ENCODE measurements at places on chromosomes 3 and 15. TPM values are rescaled to one million over a fixed set of nuclear protein-coding genes. Genes with fewer than 3 reads are reported as not detected.

DNA sequence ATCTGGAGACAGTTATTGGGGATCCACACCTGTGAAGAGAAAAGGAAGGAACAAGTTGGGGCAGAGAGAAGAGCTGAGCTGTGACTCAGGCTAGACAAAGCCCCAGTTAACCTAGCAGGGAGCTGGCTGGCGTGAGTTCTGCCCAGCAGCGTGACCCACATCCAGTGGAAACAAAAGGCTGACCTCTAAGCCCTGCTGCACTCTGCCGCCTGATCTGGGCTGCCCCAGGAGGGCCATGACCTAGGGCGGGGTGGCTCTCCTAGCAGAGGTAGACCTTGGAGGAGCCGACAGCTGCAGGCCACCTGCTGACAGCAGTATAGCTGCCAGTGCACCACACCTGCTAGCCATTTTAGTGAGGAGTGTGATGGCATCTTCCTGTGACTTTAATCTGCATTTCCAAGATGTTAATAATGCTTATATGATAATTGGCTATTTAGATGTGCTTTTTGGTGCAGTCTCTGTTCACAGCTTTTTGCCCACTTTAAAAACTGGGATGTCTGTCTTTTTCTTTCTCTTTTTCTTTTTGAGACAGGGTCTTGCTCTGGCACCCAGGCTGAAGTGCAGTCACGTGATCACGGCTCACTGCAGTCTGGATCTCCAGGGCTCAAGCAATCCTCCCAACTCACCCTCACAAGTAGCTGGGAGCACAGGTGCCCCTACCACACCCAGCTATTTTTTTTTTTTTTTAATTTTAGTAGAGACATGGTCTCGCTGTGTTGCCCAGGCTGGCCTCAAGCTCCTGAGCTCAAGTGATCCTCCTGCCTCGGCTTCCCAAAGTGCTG lies 78.1 kb downstream of the LSM3 start:
- no peaks in the 10 kb centered on the region for H3K36me3 ChIP-seq
- peak; percentile 53 for DNase-seq
- no peak overlapping the region for H3K27ac ChIP-seq
- H3K4me3 ChIP-seq = no peak overlapping the region
- H3K4me1 ChIP-seq = no peaks in the 10 kb centered on the region

Gene SLC22A14
- total RNA-seq = 0.49 TPM

Gene CADM2
- 1.3 TPM for total RNA-seq

- H3K27me3 ChIP-seq = no peaks in the 10 kb centered on the region
- H3K27ac ChIP-seq = peak overlapping the region; percentile 84
- no peaks in the 10 kb centered on the region for H3K4me1 ChIP-seq
- peak overlapping the region; percentile 99 for H3K4me3 ChIP-seq
- DNase-seq = peak; percentile 46
- no peaks in the 10 kb centered on the region for H3K36me3 ChIP-seq
Measured at GRCh38 chr15:80694611-80695098, 455 bp upstream of the ABHD17C start.

GRCh38 chr3:174125267-174125824 lies 727.8 kb downstream of the NLGN1 start:
- no peak overlapping the region for H3K27ac ChIP-seq
- DNase-seq = no peak
- H3K4me1 ChIP-seq = peaks cover 7% of the 10 kb centered on the region
- H3K27me3 ChIP-seq = no peaks in the 10 kb centered on the region

- H3K27me3 ChIP-seq = no peaks in the 10 kb centered on the region
- DNase-seq = no peak
- no peak overlapping the region for H3K4me3 ChIP-seq
- H3K27ac ChIP-seq = no peak overlapping the region
Measured at GRCh38 chr3:136909187-136909586, 47.2 kb downstream of the NCK1 start.

- H3K27me3 ChIP-seq = no peaks in the 10 kb centered on the region
- H3K4me1 ChIP-seq = no peaks in the 10 kb centered on the region
- DNase-seq = no peak
Measured at GRCh38 chr3:184040010-184040409, 8.5 kb downstream of the HTR3D start.

DNA sequence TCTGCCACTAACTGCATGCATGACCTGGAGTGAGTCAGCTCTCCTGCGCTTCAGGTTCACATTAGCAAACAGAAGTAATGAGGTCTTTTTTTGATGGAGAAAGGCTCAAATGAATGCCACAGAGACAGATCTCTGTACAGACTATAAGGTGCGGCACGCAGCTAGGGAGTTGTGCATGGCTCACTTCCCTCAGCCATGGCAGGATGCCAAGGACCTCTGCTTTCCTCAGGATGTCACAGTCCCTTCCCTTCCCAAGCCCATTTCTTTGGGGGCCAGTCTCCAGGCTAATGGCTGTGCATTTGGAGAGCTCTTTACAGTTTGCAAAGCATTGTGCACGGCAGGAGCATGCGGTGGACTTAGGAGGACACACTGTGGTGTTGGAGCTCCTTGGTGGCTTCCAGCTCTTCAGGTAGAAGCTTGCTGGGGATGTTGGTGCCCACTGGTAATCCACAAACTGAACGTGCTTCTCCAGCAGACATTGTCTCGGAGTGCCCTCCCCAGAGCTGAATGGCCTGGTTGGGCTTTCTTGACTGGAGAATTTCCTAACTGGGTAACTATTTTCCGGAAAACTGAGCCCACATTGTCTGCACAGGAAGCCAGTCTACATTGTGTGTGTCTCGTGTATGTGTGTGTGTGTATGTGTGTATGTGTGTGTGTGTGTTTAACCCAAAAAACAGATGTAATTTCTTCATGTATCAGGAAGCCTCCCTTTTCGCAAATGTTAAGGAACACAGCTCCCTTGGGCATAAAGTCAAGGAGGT lies 172.5 kb upstream of the TLE3 start:
- DNase-seq = peak; percentile 69
- H3K36me3 ChIP-seq = no peaks in the 10 kb centered on the region
- H3K27ac ChIP-seq = no peak overlapping the region
- H3K27me3 ChIP-seq = no peaks in the 10 kb centered on the region

DNA sequence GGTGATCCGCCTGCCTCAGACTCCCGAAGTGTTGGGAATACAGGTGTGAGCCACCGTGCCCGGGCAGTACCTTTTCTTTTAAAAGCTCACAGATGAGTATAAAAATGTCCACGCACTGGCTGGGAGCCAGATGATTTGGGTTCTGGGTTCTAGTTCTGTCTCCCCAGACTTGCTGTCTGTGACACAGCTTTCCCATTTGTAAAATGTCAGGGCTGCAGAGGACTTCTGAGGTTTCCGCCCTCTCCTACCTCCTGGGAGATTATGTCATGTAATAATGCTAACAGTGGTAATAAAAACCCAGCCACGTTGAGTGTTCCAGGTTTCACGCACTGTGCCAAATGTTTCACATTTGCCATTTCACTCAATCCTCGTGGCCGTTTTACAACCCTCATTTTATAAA lies 1.3 kb upstream of the PPP4R2 start:
- no peak overlapping the region for H3K4me3 ChIP-seq
- H3K27me3 ChIP-seq = no peaks in the 10 kb centered on the region
- no peaks in the 10 kb centered on the region for H3K36me3 ChIP-seq

Gene P2RY14
- total RNA-seq = 2.8 TPM

DNA sequence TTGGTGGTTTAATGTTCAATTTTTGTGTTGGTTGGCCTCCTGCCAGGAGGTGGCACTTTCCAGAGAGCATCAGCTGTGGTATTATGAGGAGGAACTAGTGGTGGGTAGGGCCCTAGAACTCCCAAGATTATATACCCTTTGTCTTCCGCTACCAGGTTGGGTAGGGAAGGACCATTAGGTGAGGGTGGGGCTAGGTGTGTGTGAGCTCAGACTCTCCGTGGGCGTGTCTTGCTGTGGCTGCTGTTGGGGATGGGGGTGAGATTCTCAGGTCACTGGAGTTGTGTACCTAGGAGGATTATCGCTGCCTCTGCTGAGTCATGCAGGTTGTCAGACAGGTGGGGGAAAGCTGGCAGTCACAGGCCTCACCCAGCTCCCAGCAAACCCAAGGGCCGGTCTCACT lies 187.1 kb downstream of the DPH6 start:
- no peaks in the 10 kb centered on the region for H3K27me3 ChIP-seq
- no peaks in the 10 kb centered on the region for H3K4me1 ChIP-seq
- H3K36me3 ChIP-seq = no peaks in the 10 kb centered on the region
- no peak for DNase-seq
- H3K4me3 ChIP-seq = no peak overlapping the region
- H3K27ac ChIP-seq = no peak overlapping the region

GRCh38 chr3:26004172-26004571 lies 214.3 kb downstream of the OXSM start:
- H3K27ac ChIP-seq = no peak overlapping the region
- H3K4me1 ChIP-seq = no peaks in the 10 kb centered on the region
- H3K4me3 ChIP-seq = no peak overlapping the region

GRCh38 chr3:58055314-58055713 lies 47.1 kb downstream of the FLNB start:
- H3K4me1 ChIP-seq = no peaks in the 10 kb centered on the region
- no peaks in the 10 kb centered on the region for H3K36me3 ChIP-seq
- no peak overlapping the region for H3K27ac ChIP-seq
- no peak overlapping the region for H3K4me3 ChIP-seq
- DNase-seq = no peak
- no peaks in the 10 kb centered on the region for H3K27me3 ChIP-seq

- no peaks in the 10 kb centered on the region for H3K4me1 ChIP-seq
- no peak for DNase-seq
- H3K4me3 ChIP-seq = no peak overlapping the region
Measured at GRCh38 chr15:70109531-70109930, 11.8 kb upstream of the TLE3 start.

- H3K4me3 ChIP-seq = peak overlapping the region; percentile 52
- no peak overlapping the region for H3K27ac ChIP-seq
- no peak for DNase-seq
- peaks cover 2% of the 10 kb centered on the region for H3K27me3 ChIP-seq
Measured at GRCh38 chr3:184261854-184262763, 756 bp upstream of the CAMK2N2 start.

Gene DNAH12
- total RNA-seq = 0.18 TPM

DNA sequence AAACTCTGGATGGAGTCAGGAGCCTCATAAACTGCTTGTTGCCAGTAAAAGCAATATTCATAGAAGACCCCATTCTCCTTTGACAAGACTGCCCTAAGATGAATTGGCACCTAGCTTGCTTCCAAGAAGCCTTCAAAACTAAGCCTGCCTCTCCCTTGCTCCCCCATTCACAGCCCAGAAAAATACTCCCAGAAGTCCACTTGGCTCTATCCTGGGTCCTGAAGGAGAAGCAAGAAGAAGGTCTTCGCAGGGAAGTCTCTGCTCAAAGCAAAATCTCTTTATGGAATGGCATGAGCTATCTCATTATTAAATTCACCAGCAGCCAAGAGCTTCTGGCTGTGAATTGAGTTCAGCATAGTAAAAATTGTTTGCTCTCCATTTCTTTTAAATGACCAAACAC lies 230.2 kb upstream of the ARRDC4 start:
- H3K36me3 ChIP-seq = no peaks in the 10 kb centered on the region
- no peaks in the 10 kb centered on the region for H3K4me1 ChIP-seq
- H3K27ac ChIP-seq = no peak overlapping the region
- no peak overlapping the region for H3K4me3 ChIP-seq
- DNase-seq = no peak

Gene ZNF501
- total RNA-seq = 7.3 TPM

GRCh38 chr3:28903171-28903601 lies 377.7 kb upstream of the RBMS3 start:
- no peak for DNase-seq
- H3K4me3 ChIP-seq = no peak overlapping the region
- no peaks in the 10 kb centered on the region for H3K27me3 ChIP-seq
- no peak overlapping the region for H3K27ac ChIP-seq
